GM23338 (cell line): ENCODE measurements at places on chromosomes 5 and 9. TPM values are rescaled to one million over a fixed set of nuclear protein-coding genes. Genes with fewer than 3 reads are reported as not detected.

- no peak overlapping the region for H3K4me3 ChIP-seq
- H3K4me1 ChIP-seq: peaks cover 10% of the 10 kb centered on the region
- no peak for DNase-seq
- no peaks in the 10 kb centered on the region for H3K27me3 ChIP-seq
- H3K27ac ChIP-seq: no peak overlapping the region
Measured at GRCh38 chr5:164191240-164191639, 685.8 kb downstream of the MAT2B start.

The FBXW5 gene
- total RNA-seq: 102 and 111 TPM in 2 replicates

The UIMC1 gene
- total RNA-seq: 28.1 and 40.1 TPM in 2 replicates

The SPINK4 gene
- total RNA-seq: not detected in 2 replicates
